ENCODE measurements at places on chromosomes 7 and 10.

DNA sequence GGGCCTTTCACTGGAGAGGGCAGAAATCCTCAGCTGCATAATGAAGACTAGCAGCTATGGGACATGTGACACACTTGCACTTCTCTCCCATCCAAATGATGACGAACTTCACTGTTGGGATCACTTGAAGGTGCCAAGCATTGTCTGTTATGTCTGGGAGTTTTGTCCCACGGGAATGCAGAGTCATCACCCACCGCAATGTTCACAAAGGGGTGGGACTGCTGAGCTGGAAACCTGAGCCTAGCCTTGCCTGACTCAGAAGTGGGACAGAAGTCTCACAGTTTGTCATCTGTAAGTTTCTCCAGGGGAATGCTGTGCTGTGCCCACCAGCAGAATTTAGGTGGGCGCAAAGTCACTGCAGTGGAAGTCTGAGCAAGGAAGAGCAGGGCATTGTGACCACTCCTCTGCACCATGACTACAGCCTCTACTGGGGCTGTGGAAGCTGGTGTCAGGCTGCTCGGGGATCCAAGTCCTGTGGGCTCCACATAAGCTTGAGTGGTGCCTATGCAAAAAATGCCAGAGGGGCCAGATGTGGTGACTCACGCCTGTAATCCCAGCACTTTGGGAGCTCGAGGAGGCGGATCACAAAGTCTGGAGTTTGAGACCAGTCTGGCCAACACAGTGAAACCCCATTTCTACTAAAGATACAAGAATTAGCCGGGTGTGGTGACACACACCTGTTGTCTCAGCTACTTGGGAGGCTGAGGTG, 472.0 kb upstream of the CNTNAP2 start:
- DNase-seq = no peak

GRCh38 chr10:110613341-110613995, 30.7 kb upstream of the RBM20 start:
- no peak for DNase-seq

DNA sequence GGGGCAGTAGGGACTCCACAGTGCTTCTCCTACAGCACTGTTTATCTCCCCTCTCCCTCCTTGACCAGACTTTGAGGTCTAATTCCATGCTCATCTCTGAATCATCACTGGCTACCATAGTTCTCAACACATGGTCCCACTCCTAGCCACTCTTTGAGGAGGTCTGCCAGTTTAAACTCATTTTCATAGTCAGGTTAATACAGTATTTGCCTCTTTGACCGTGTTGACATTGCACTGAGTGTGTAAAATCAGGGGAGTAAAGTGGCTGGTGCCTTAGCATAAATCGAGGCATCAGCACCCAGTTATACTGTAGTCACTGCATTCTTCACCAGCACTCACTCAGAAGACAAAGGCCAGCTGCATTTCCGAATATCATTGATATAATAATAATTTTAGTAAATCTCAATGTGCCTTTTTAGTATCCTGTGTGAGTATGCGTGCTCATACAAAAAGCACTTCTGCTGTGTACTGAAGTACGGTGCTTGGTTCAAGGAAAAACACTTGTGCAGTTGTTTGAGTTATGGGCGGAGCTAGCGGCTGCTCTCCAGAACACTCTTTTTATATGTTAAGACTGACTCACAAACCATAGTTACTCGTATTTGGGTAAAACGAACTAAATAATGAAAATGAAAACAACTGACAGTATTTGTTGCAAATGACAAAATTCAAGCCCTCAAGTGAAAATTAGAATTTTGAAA, 89.7 kb downstream of the GALNT11 start:
- no peak for DNase-seq

DNA sequence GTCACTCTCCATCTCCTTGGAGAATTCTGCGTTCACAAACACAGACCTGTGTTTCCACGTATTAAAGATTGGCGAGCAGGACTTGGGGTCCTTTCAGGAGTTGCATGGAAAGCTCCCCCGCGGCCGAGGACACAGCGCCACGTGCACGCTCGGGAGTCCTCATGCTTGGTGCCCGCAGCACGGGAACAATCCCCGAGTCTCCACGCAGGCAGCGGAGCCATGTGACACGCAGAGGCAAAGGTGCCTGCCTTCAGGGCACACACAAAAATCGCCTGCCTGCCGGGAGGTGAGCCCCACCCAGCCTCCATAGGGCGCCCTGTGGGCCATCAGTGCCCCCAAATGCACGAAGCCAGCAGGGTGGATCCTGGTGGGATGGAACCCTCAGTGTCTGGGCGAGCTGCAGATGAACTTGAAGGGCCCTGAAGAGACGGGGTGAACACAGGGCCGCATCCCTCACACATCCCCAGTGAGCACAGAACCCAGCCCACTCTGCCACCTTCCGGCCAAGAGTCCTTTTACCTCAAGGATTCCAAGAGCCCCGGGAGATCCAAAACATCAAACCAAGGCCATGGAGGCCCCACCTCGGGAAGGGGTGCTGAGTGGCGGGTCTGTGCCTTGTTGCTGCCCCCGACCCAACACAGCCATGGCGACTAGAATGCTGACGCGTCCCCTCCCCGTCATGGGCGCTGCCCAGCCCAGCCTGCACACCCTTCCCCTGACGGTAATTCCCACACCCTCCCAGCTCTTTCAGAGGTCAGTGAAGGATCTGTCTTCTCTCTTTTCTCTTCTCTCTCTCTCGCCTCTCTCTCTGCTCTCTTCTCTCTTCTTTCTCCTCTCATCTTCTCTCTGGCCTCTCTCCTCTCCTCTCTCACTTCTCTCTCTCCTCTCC, 55.9 kb downstream of the CFAP46 start:
- no peak for DNase-seq

GRCh38 chr10:44425466-44425865, 40.6 kb upstream of the CXCL12 start:
- DNase-seq = no peak

GRCh38 chr7:149050941-149051340, 22.6 kb upstream of the PDIA4 start:
- DNase-seq = no peak

GRCh38 chr7:571718-572415, 52.2 kb upstream of the PDGFA start:
- DNase-seq = no peak

GRCh38 chr10:77196614-77197013, 441.0 kb downstream of the KCNMA1 start:
- no peak for DNase-seq

- DNase-seq = no peak
These were observed 435 bp upstream of the PWWP2B start for GRCh38 chr10:132396494-132397035.

All from HS-27A (cell line).